Breast epithelium (tissue), 4 donors: ENCODE measurements at places on chromosomes 1 and 21.

- no peak for DNase-seq
These were observed 84.9 kb upstream of the NRIP1 start for GRCh38 chr21:15149600-15150224.

DNA sequence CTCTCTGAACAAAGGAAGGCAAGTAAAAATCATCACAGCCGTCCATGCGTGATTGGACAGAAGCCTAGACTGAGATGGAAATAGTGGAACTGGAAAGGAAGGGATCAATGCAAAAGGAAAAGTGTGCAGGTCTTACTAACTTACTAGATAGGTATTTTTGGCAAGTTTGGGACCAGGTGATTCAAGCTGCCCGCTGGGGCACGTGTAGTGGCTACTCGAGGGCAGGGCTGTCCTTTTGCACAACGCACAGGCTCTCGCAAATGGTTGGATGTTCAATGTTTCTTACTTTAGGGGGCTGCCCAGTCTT, 566 bp upstream of the ALG6 start:
- no peak for DNase-seq

GRCh38 chr1:112877750-112878149, 78.2 kb downstream of the SLC16A1 start:
- no peak for DNase-seq

DNA sequence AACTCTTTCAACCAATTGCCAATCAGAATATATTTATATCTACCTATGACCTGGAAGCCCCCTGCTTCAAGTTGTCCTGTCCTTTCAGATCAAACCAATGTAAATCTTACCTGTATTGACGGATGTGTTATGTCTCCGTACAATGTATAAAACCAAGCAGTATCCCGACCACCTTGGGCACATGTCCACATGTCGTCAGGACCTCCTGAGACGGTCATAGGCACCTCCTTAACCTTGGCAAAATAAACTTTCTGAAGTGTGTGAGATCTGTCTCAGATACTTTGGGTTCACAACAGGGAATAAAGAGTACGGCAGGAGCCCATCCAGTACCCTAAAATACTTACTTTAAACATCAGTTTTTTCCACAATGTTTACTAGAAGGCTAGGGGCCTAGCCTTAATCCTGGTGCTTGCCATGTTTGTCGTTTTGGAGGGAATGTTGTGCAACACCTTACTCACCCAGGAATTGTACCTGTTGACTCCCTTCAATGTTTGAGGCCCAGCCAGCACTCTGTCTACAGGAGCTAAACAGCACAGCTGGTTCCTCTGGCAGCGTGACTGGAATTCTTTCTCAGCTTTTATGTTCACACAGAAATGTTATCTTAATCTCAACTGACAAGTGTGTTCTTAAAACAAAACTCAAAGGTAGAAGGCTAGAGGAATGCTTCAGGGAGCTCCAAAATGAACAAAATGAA, 90.8 kb upstream of the USP25 start:
- DNase-seq, result peak; percentile 52

DNA sequence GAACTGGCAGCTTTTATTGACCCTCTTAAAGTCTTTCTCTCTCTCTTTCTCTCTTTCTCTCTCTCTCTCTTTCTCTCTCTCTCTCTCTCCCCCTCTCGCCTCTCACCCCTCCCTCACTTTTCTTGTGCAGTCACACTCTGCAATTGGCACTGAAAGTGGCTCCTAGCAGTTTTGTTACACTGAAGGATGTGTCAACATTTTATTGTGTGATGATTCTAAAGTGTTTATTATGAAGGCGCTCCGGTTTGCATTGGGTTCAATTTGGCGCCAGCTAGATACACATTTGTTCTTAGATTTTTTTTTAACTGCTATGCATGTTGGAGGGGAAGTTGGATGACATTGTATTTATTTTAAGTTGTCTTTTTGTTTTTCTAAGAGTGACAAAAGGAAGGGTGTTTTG, 64.0 kb upstream of the CHRM3 start:
- DNase-seq, result no peak

GRCh38 chr1:57483954-57484353, 60.1 kb upstream of the DAB1 start:
- no peak for DNase-seq

DNA sequence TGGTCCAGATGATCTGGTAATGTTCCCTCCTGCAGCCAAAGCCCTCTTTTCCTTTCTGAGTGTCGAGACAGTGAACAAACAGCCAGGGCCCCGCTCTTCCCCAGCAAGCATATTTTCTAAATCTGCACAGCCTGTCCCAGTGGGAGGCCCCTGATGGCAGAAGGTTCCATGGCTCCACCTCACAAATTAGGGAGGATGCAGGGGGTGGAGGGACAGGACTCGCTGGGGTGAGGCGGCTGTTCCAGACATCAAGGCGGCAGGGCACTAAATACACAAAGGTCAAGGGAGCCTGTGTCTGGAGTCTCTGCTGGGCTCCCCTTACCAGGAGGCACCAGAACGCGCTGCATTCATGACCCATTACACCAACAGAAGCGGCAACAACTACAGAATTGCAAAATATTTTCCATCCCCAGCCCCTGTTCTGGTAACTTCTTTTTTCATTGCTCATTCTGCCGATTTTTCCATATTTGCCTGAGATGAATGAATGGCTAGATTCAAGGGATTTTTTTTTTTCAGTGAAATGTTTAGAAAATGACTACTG, 27.0 kb upstream of the PRELP start:
- no peak for DNase-seq

- no peak for DNase-seq
These were observed 203.2 kb downstream of the RHOU start for GRCh38 chr1:228938537-228938901.

- no peak for DNase-seq
These were observed 35.9 kb upstream of the GALNT2 start for GRCh38 chr1:230031131-230031530.

DNA sequence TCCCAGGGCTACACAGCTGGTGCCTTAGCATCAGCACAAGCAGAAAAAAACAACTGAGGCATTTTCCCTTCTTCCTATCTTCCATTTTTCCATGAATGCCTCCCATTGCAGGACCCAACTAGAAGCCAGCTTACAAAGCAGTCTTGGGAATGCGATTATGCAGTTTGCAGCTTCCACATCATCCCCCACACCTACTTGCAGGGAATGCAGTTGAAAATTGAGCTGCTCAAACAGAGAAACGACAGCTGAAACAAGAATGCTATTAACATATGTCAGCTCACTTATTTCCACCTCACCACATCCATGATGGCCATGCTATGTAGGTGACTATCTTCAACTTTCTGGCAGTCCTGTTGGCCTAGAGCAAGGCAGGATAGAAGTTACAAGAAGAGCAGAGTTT, 150.6 kb upstream of the KCTD3 start:
- DNase-seq, result no peak

DNA sequence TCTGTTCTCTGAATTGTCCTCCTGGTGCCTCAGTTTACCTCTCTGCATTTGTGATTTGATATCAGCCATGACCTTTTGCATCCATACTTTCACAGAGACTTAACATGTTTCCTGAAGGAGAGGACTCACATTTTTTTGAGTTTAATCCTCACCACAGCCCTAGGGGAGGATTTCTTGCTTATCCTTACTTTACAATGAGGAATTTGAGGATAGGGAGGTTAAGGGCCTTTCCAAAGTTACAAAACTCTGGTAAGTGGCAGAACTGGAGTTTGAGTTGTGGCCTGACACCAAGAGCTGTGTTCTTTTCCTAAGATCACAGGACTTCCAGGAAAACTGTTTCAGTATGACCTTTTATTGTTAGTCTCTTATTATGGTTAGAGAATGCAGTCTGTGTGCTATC, 34.2 kb downstream of the TNFRSF8 start:
- no peak for DNase-seq

GRCh38 chr1:238499021-238499420, 608.3 kb upstream of the ZP4 start:
- DNase-seq, result no peak

DNA sequence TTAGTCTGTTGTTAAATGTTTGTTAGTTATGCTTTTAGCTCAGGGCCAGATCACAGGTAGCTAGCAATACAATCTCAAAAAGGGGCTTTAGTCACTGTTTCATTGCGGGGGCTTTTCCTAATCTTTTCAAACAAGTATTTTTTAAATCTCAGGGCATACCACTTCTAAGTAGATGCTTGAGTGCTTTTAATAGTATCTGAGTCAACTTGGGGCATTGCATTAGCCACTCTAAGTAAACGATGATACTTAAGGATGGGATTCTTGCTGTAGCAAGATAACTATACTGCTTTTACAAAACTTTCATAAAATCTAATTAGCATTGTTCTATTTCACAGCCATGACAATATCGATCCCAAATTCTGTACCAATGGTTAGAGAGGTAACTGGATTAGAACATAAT, 11.6 kb downstream of the CDC42BPA start:
- no peak for DNase-seq

DNA sequence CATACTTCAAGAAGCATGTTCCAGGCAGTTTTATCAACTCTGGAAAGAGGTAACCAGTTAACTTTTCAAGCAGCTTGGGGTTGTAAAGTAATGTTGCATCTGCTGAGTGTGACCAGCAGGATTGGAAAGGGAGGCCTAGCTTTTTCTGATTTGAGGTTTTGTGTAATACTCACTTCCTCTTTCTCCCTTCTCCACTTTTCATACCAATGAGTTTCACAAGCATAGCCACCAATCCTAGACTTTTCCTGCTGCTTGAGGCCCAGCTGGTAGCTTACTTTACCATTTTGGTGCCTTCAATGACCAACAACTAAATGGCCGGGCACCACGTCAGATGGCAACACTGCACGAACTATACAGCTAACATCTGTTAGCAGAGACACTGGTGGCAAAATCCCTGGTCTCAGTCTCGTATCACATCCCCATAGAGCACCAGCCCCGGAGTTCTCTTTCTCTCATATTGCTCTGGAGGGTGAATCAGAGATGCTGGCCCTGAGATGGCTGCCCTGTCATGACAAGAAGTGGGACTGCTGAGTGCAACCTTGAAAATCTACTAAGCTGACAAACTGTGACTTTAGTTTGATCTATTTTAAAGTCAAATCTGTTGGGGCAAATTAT, 14.8 kb upstream of the GPR88 start:
- DNase-seq, result no peak

DNA sequence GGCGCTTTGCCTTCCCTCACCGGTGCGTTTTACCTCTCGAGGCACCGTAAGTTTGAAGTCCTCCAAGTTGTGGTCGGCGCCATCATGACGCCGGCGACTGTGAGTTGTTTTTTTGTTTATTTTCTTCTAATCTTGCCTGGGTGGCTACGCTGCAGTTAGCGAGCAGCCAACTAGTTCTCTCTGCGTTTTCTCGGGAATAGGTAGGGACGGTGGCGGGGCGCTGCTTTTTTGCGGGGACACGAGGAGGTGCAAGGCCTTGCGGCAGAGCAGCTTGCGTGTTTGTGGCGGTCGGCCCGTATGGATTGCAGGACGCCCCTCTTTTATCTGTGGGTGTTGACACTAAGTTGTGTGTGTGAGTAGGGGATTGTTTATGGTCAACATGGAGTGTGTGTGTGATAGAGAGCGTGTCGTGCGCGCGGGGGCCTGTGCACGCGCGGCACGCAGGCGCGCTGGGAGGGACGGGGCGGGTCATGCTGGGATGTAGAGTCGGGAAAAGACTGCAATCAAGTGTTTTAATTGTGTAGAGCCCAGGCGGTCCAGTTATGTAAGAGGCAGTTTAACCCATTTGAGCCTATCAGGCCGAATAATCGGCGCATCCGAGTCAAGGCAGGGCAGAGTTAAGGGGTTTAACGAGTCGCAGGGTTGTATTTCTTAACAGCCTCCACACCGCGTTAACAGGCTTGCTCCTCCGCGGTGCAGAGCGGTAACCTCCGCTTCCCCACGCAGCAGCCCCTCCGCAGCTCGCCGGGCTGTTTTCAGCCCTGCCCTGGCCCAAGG, 1.2 kb upstream of the NEGR1 start:
- DNase-seq, result peak; percentile 54

- no peak for DNase-seq
These were observed 13.8 kb downstream of the PAXBP1 start for GRCh38 chr21:32757804-32758203.

- peak; percentile 26 for DNase-seq
These were observed 383.5 kb downstream of the OMA1 start for GRCh38 chr1:58162952-58163550.

DNA sequence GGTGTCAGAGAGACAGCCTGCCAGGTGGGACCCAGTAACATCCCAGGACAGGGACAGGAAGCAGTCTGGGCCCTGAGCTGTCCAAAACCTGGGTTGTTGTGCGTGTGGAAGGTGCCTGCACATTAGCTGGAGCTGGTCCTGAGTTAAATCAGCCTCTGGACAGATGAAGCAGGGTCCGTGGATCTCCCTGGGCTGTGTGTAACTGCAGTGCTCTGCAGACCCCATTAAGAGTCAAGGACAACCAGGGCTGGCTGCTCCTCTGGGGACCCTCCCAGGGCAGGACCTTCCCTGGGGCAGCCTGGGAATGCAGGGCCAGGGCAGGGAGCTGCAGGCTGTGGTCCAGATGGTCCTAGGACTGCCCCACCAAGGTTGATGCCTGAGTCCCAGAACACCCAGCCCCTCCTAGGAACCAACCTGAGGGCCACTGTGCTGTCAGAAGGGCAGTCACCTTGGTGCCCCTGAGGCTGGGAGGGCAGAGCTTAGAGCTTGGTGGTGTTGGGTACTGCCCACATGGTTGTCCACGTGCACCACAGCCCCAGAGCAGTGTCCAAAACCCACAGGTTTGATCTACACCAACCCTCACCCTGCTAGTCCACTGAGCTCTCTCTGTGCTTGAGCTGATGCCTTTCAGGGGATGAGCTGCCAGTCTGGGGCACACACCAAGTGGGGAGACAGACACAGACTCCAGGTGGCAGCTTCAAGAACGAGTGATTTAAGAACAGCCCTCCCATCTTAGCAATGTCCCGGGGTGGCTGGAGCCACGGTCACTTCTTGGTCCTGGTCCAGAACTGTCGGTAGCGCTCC, 2.9 kb downstream of the MRPL55 start:
- no peak for DNase-seq

DNA sequence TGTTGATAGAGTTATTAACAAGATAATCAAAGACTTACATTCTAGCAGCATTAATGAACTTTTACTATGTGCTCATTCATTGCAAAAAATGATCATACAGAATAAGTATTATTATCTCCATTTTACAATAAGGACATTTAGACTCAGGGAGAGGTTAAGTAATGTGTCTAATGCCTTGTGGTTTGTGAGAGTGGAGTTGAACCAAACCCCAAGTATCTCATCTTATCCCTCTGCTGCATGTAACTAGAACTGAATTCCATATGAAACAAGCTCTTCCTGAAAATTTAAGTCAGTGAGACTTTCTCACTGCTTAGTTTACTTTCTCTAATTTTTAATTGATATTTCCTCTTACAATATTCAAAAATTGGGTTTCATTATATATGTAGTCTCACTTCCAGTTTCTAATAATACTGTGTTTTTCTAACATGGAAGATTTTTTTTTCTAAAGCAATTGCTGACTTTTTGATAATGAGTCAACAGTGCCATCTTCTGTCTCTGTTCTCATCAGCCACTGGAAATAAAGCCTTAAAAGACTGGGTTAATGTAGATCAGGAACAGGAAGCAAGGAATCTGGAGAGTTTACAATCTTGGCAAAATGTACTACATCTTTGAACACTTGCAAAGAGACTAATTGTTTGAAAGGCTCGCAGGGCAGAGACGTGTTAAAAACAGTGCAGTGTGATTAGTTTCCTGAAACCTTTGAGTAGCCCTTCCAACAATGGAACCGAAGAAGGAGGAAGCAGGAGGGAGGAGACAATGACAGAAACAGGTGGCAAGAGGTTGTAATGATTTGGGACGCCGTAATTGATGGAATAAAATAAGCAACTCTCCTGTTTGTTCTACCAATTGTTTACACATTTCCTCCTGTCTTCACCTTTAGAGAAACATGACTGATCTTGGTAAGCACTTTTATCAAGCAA, 567.6 kb downstream of the MRPL39 start:
- DNase-seq, result no peak
